Heart left ventricle (tissue), 16 donors: ENCODE measurements at places on chromosomes 4 and X. TPM values are rescaled to one million over a fixed set of nuclear protein-coding genes. Genes with fewer than 3 reads are reported as not detected.

GRCh38 chr4:149708513-149709130 lies 107.0 kb downstream of the IQCM start:
- no peak for DNase-seq
- H3K36me3 ChIP-seq = no peaks in the 10 kb centered on the region
- no peak overlapping the region for H3K27ac ChIP-seq

DNA sequence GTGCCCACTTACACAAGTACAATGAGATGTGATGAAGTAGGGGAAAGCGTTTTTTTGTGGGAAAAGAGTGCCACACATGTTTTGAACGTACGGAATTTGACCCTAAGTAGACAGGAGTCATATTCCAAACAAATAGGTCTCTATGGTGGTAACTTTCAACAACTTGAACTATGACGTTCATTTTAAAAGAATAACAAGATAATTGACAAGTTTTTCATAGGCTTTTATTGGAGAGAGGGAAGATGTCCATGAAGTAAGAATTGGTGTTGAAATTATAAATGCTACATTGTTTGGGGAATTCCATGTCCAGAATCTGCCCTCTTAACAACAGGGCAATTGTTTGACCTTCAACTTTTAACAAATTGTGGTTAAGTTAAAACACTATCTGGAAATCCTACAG lies 126.5 kb downstream of the GASK1B start:
- no peak overlapping the region for H3K4me3 ChIP-seq
- no peak overlapping the region for H3K27ac ChIP-seq
- DNase-seq = no peak
- no peaks in the 10 kb centered on the region for H3K4me1 ChIP-seq

- peak; percentile 60 for DNase-seq
- H3K4me3 ChIP-seq = peak overlapping the region; percentile 61
- no peaks in the 10 kb centered on the region for H3K36me3 ChIP-seq
These were observed 551 bp downstream of the NPNT start for GRCh38 chr4:105895583-105896460.

DNA sequence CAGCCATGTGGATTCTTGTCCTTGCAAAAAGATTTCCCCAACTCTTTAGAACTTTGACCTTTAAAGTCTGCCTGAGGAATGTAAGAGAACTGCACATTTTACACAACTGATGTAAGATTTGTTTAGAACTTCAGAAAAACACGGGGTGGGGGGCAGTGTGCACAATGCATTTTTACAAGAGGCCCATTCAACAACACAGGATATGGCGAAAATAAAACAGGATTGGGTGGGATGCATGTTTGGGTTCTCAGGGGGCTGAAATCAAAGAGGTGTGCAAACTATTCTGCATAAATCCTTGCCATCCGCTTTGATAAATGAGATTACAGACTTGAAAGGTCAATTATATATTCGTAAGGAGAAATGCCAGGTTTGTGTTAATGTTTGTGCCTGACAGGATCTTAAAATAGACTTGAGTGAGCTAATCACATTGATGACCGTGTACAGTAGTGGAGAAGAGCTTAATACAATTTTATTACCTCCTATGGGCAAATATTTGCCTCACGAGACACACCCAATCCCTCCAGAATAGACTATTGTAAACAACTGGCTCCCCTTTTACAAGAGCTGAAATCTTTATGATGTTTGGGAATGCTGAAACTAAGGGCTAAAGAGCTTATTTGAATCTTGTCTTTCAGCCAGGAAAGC lies 184.1 kb upstream of the LEF1 start:
- no peaks in the 10 kb centered on the region for H3K27me3 ChIP-seq
- DNase-seq = no peak
- peaks cover 23% of the 10 kb centered on the region for H3K4me1 ChIP-seq

- H3K27ac ChIP-seq = peak overlapping the region; percentile 96
- peak overlapping the region; percentile 84 for H3K4me3 ChIP-seq
- H3K27me3 ChIP-seq = no peaks in the 10 kb centered on the region
- peaks cover 20% of the 10 kb centered on the region for H3K4me1 ChIP-seq
- DNase-seq = peak; percentile 79
These were observed 691 bp upstream of the USP46 start for GRCh38 chr4:52659722-52660261.

- DNase-seq = no peak
- no peaks in the 10 kb centered on the region for H3K36me3 ChIP-seq
- no peaks in the 10 kb centered on the region for H3K27me3 ChIP-seq
- peak overlapping the region; percentile 46 for H3K27ac ChIP-seq
- H3K4me3 ChIP-seq = no peak overlapping the region
These were observed 28.6 kb downstream of the FAM241A start for GRCh38 chr4:112173593-112174558.

- H3K4me1 ChIP-seq = peaks cover 13% of the 10 kb centered on the region
- no peak for DNase-seq
- no peaks in the 10 kb centered on the region for H3K27me3 ChIP-seq
- no peak overlapping the region for H3K27ac ChIP-seq
These were observed 21.9 kb downstream of the SH3BP2 start for GRCh38 chr4:2814627-2815270.

- H3K4me3 ChIP-seq = no peak overlapping the region
- no peaks in the 10 kb centered on the region for H3K4me1 ChIP-seq
- no peaks in the 10 kb centered on the region for H3K36me3 ChIP-seq
These were observed 42.6 kb downstream of the CHRNA9 start for GRCh38 chr4:40377512-40378365.

Gene GCNA
- 1.1 TPM for total RNA-seq
